ENCODE measurements at places on chromosomes 7 and 10.

DNA sequence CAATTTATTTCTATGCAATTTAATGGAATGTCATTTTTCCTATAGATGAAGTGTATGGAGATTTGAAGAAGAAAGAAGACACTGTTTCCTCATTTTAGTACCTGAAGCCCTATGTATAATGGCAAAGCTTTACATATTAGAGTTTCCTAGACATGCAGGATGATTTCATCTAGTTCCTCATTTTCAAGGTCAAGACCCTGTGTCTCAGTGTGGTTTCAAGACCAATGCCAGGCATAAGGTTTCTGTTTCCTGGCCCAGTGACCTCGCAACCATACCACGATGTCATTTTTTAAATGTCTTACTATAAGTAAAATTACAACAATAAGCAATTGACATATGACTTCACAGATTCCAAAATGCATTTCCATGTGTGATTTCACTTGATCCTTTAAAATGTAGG, 336.5 kb upstream of the PRKCQ start:
- DNase-seq, result no peak

DNA sequence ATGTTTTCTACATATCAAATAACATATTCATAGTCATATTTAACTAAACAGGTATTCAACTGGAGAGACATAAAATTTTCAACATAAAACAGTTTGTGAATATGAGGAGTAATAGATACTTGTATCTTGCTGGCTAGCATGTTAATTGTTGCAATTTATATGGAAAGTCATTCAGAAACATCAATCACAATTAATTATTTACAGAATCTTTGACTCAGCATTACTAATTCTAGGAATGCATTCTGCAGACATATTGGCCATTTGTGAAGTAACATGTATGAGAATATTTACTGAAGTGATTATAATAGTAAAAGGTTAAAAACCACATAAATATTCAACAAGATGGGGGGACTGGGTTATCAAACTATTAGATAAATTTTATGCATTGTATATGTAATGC, 203.7 kb downstream of the TSPAN12 start:
- DNase-seq, result no peak

- DNase-seq, result no peak
Observed at GRCh38 chr7:151109094-151110048, 23.1 kb downstream of the AGAP3 start.

DNA sequence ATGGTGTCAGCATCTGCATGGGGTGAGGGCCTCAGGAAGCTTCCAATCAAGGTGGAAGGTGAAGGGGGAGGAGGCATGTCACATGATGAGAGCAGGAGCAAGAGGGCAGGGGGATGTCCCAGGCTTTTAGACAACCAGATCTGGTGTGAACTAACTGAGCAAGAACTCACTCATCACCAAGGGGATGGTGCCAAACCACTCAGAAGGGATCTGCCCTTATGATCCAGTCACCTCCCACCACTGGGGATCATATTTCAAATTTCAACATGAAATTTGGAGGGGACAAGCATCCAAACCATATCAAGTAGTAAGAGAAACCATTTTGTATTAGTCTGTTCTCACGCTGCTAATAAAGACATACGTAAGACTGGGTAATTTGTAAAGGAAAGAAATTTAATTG, 33.6 kb downstream of the THNSL1 start:
- no peak for DNase-seq

GRCh38 chr10:133041101-133041500, 46.6 kb upstream of the ADGRA1 start:
- no peak for DNase-seq

DNA sequence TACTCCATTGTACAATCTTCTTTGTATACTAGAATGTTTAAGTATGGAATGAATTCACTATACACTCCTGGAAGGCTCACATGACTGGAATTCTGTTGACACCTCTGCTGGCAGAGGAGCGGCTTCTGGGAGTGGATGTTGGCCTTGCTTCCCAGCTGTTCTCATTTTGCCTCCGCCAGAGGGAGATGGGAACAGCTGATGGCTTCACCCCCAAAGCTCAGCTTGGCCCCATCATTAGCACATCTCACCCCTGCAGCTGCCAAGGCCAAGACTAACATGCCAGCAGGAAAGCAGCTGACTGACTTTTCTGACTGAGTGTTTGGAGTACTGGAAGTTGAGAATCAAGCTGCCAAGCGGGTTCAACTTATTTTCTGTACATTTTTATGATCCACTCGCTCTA, 15.1 kb downstream of the ADAM12 start:
- no peak for DNase-seq

GRCh38 chr7:50791938-50792341, 9.2 kb upstream of the GRB10 start:
- no peak for DNase-seq

GRCh38 chr10:75617485-75618155, 186.2 kb downstream of the LRMDA start:
- no peak for DNase-seq

DNA sequence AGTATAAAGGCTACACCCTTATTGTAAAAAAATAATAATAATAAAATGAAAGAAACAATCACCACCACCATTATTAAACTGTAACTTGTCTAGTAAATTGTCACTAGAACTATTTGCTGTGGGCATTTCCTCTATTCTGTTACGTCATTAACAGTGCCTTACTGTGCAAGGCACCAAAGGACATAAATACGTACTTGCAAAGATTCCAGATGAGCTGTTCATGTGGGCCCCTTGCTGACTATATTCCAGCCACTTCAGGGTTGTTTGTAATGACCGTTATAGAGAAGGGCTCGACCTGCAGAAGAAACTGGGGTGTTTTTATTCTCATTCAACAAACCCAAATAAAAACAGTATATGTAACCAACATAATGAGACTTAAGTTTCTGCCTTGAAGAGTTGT, 60.4 kb downstream of the KLRG2 start:
- no peak for DNase-seq

GRCh38 chr10:8453587-8453986, 399.1 kb downstream of the GATA3 start:
- DNase-seq, result no peak

GRCh38 chr7:64881461-64882287, 21.4 kb upstream of the ZNF273 start:
- no peak for DNase-seq

GRCh38 chr10:104622598-104623209, 18.4 kb upstream of the SORCS3 start:
- no peak for DNase-seq

DNA sequence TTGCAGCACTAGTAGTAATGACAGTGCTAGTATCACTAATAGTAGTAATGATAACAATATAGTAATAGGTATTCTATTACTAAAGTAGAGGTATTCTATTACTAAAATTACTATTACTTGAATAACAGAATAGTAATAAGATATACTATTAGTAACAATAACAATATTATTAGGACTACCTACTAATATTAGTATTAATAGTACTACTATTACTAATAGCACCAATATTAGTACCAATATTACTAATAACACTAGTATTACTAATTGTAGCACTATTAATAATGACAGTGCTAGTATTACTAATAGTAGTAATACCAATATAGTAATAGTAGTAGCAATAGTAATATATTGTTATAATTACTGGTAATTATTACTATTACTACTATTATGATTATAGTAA, 24.1 kb downstream of the A1CF start:
- DNase-seq, result no peak

- DNase-seq, result no peak
Observed at GRCh38 chr10:44325157-44325556, 59.7 kb downstream of the CXCL12 start.

DNA sequence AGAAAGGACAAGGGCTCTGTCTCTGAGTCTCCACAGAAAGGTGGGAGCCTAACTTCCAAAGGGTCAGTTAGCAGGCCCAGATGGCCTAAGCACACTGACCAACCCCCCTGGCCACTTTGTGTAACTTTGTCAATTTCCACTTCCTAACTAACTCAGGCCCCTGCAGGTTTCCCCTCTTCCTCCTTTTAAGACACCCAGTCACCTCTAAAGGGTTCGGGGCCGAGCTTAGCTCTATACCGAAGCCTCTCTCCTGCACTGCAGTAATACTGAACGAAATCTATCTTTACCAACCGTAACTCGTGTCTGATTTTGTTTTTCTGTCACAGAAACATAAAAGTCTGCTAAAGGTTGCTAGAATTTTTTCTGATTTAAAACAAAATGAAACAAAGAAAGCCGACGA, 44.4 kb downstream of the CCDC3 start:
- DNase-seq, result no peak

GRCh38 chr7:102147008-102147407, 139.7 kb upstream of the SH2B2 start:
- DNase-seq, result no peak

DNA sequence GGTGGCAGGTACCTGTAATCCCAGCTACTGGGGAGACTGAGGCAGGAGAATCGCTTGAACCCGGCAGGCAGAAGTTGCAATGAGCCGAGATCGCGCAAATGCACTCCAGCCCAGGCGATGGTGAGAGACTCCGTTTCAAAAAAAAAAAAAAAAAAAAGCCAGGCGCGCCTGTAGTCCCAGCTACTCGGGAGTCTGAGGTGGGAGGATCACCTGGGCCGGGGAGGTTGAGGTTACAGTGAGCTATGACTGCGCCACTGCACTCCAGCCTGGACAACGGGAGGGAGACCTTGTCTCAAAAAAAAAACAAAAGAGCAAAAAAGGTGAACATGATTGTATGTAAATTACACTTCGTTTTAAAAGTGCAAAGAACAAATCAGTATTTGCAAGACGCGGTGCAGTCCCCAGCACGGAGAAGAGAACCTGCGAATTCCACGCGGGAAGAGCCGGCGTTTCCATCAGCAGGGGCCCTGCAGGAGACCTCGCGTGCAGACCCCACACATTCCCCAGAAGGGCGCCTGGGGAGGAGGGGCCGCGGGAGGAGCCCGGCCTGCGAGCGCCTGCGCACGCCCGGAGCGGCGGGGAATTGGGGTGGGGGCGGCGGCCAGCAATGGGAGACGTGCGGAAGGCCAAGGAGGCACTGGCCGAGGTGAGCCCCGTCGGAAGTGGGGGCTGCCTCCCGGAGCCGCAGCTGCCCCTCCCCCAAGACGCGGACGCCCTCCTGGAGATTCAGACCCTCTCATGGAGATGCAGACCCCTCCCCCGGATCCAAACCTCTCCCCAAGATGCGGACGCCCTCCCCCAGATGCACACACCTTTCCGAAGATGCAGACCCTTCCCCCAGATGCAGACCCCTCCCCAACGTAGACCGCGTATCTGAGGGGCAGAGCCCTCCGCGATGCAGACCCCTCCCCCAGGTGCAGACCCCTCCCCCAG, 16.7 kb upstream of the SUN1 start:
- DNase-seq, result no peak

DNA sequence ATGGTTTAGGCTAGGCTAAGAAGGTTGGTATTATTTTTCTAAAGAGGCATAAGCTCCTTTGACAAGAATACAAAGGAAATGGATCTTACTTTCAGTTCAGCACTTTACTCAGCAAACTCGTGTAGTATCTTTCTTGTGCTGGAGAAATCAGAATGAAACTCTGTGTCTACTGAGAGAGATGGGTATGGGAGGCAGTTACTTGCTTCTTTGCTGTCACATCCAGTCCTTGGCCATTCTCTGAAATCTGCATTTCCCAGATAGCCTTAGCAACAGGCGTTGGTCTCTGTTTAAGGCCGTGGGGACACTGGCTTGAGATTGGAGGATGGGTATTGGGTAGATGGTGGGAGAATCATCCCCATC, 180.5 kb downstream of the NRP1 start:
- no peak for DNase-seq

GRCh38 chr10:12121673-12122072, 7.8 kb upstream of the SEC61A2 start:
- no peak for DNase-seq

DNA sequence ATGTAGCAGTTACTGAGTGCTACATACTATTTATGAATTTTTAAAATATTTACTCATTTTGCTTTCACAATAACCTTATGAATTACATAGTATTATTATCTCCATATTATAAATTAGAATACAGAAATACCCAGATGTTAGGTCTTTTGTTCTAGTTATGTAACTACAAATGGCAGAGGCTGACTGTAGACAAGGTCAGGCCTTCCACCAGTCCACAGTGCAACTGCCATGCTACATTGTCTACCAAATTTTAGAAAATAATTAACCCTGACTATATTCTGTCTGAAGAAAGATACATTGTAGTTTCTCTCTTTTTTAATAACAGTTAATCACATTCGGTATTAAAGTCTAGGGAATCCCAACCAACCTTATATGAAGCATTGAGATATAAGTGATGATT, 280.9 kb downstream of the MALRD1 start:
- DNase-seq, result no peak

- DNase-seq, result no peak
Observed at GRCh38 chr7:145082366-145083161, 246.7 kb upstream of the TPK1 start.

DNA sequence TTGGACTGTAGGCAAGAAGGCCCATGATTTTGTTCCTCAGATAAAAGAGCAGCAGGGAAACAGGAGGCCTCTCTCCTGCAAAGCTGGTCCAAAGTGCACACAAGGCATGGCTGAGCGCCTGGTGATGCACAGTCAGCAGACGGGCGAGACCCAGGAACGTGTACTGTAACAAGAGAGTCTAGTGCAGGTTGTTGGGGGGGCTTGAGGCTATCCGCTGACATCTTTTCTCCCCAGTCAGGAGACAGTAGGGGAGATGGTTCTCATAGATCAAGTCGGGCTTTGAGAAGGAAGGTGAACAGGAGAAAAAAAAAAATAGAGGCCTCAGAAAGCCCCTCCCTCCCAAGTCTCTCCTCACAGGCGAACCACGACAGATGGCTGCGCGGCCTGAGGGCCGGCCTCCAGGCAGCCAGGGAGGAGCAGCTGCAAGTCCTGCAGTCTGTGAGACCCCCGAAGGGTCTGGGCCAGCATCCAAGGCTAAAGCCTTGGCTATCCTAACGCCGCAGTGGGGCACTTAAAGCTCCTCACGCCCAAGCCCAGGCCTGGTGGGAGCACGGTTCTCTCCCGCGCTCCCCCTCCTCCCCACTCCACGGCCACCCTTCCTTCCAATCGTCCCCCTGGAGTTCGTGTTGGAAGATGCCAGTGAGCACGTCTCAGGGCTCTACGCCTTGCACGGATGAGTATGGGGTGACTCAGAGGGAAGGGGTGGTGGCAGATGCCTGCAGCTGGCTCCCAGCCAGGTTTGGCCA, 68.3 kb downstream of the PRKAG2 start:
- no peak for DNase-seq
